ENCODE measurements at places on chromosomes 5 and 9.

GRCh38 chr5:119168401-119168800 is 97.5 kb downstream of the DMXL1 start:
- H3K4me1 ChIP-seq = no peaks in the 10 kb centered on the region
- H3K4me3 ChIP-seq = no peak overlapping the region
- no peaks in the 10 kb centered on the region for H3K27me3 ChIP-seq
- no peak for DNase-seq
- peaks cover 21% of the 10 kb centered on the region for H3K36me3 ChIP-seq

DNA sequence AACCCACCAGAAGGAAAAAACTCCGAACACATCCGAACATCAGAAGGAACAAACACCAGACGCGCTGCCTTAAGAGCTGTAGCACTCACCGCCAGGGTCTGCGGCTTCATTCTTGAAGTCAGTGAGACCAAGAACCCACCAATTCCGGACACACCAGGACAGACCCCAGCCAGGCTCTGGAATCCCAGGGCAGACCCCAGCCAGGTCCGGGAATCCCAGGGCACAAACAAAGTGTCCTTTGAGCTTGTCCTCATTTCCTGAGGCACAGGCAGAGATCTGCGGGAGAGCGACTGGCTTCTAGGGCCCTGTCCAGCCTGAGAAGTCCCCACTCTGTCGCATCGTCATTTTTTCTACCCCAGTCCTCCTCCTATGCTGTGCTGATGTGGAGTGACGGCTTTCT is 461.1 kb downstream of the ACTL7B start:
- no peaks in the 10 kb centered on the region for H3K36me3 ChIP-seq
- peak overlapping the region; percentile 68 for H3K27ac ChIP-seq
- H3K4me3 ChIP-seq = no peak overlapping the region
- H3K4me1 ChIP-seq = no peaks in the 10 kb centered on the region

GRCh38 chr5:74621492-74621891 is 19.0 kb downstream of the ENC1 start:
- peaks cover 61% of the 10 kb centered on the region for H3K4me1 ChIP-seq
- DNase-seq = no peak
- peaks cover 11% of the 10 kb centered on the region for H3K36me3 ChIP-seq
- H3K4me3 ChIP-seq = no peak overlapping the region
- H3K27me3 ChIP-seq = peaks cover 4% of the 10 kb centered on the region

GRCh38 chr5:10988622-10989021 is 227.6 kb upstream of the DAP start:
- H3K27me3 ChIP-seq = peaks cover 13% of the 10 kb centered on the region
- H3K4me3 ChIP-seq = no peak overlapping the region
- DNase-seq = no peak
- no peaks in the 10 kb centered on the region for H3K36me3 ChIP-seq
- peak overlapping the region; percentile 19 for H3K27ac ChIP-seq

- DNase-seq = no peak
- no peak overlapping the region for H3K4me3 ChIP-seq
- H3K4me1 ChIP-seq = no peaks in the 10 kb centered on the region
Measured at GRCh38 chr5:80928073-80928472, 32.1 kb upstream of the RASGRF2 start.

- H3K36me3 ChIP-seq = peaks cover 10% of the 10 kb centered on the region
- peaks cover 19% of the 10 kb centered on the region for H3K4me1 ChIP-seq
- H3K27ac ChIP-seq = no peak overlapping the region
- peaks cover 49% of the 10 kb centered on the region for H3K27me3 ChIP-seq
- no peak for DNase-seq
- no peak overlapping the region for H3K4me3 ChIP-seq
Measured at GRCh38 chr9:121073038-121073437, 1.7 kb upstream of the CNTRL start.

DNA sequence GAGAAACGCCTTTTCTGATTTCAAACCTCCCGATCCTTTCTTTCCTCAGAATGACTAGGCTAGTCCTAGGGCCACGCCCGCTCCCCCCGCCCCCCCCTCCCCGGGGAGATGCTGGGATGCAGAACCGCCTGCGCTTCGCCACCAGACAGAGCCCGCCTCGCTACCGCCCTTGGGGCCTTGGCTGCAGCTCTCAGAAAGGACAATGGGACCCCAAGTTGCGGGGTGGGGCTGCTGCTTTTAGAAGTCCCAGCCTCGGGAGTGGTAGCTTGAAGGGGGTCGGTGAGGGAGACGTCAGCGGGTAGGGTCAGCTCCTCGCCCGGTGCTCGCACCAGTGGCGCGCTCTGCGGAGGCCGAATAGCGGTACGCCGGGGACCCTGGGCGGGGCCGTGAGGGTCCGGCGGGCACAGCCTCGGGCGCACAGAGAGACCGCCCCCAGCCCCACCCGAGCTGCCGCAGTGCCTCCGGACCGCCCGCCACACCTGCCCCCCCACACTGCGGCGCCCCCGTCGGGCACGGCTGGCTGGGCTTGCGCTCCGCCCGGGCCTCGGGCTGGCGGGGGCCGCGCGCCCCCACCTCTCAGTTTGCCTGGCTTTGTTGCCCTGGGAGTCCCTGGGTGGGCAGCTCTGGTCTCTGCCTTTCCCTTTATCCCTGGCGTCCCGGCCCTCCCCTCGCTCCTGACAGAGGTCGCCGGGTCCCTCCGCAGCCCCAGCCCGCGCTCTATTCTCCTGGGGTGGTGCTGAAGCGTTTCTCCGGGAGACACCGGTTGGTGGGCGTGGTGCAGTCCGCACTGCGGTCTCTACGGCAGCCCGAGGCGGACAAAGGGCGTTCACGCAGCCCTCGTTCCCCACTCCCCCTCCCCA is 1.2 kb downstream of the MAP1B start:
- H3K27me3 ChIP-seq = peaks cover 4% of the 10 kb centered on the region
- peak overlapping the region; percentile 95 for H3K4me3 ChIP-seq
- DNase-seq = peak; percentile 80
- peaks cover 50% of the 10 kb centered on the region for H3K4me1 ChIP-seq
- H3K36me3 ChIP-seq = peaks cover 5% of the 10 kb centered on the region

GRCh38 chr9:90204128-90204831 is 438.3 kb downstream of the DIRAS2 start:
- H3K4me3 ChIP-seq = no peak overlapping the region
- no peaks in the 10 kb centered on the region for H3K36me3 ChIP-seq
- H3K4me1 ChIP-seq = peaks cover 16% of the 10 kb centered on the region
- H3K27me3 ChIP-seq = peaks cover 14% of the 10 kb centered on the region
- H3K27ac ChIP-seq = no peak overlapping the region

DNA sequence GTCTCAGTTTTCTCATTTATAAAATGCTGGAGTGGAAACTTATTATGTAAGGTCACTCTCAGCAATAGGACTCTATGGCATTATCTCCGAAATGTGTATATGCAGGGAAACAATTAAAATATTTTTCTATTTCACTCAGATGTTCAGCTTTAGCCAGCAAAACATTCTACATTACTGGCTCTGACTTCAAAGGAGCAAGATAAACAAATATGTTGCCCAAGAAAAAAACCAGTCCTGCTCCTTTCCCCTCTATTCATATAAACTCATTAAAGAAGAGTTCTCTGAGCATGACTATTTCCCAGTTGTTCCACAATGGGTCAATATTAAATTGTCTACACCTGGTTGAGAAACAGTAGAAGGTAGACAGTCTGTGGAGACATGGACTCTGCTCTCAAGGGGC is 155.0 kb downstream of the NPR3 start:
- H3K4me3 ChIP-seq = no peak overlapping the region
- no peaks in the 10 kb centered on the region for H3K4me1 ChIP-seq
- no peaks in the 10 kb centered on the region for H3K27me3 ChIP-seq
- H3K27ac ChIP-seq = no peak overlapping the region

GRCh38 chr5:45383985-45384384 is 312.2 kb downstream of the HCN1 start:
- H3K4me3 ChIP-seq = no peak overlapping the region
- H3K36me3 ChIP-seq = no peaks in the 10 kb centered on the region
- H3K27me3 ChIP-seq = no peaks in the 10 kb centered on the region
- H3K4me1 ChIP-seq = no peaks in the 10 kb centered on the region
- no peak overlapping the region for H3K27ac ChIP-seq

Measured in nephron progenitor cell (in vitro differentiated cells).